CD4-positive, alpha-beta T cell treated with Interleukin-1 beta for 1 hour (primary cell): ENCODE measurements at places on chromosomes 3 and 15.

GRCh38 chr3:8885536-8886316, 77.5 kb downstream of the RAD18 start:
- no peak for DNase-seq

GRCh38 chr15:63482874-63483323, 21.5 kb upstream of the USP3 start:
- no peak for DNase-seq

DNA sequence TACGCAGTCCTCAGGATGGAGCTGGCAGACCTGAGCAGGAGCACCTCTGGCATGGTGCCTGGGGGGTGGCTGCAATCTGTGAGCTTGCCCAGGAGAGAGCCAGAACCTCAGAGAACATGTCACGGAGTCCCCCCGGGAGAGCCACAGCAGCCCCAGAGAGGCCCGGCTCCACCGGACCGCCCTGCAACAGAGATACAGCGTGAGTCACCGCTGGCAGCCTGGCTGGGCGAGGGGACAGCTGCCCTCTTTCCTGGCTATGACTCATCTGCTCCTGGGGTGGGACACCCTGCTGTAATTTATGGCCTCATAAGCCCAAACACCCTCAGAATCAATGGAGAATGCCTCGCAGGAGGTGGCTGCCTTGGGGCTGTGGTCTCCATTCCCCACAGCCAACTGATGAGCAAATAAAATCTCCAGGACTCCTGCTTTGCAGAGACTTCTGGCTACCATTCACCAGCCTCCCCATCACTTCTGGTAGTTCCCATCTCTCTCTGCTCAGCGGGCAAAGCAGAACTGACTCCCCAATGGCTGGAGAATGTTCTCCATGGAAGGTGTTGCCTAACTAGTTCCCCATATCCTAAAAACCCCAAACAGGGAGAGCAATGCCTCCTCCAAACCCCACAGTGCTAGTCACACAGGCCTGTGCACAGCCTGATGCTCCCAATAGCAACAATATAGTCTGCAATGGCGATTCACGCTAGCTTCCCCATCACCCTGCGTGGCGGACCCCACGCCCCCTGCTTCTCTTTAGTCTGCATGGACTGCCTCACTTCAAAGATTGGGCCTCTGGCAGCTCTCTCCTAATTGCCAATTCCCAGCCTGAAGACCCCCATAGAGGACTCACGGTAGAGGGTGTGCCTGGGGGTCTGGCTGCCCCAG, 21.6 kb downstream of the ACSBG1 start:
- DNase-seq = no peak

DNA sequence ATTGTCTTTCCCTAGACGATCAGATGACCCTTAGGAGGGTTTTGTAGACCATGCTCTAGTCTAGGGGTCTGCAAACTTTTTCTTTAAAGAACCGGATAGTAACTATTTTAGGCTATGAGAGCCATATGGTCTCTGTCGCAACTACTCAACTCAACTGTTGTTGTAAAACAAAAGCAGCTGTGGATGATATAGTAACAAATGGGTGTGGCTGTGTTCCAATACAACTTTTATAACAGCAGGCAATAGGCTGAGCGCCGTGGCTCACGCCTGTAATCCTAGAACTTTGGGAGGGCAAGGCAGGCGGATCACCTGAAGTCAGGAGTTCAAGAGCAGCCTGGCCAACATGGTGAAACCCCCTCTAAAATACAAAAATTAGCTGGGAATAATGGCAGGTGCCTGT, 6.1 kb upstream of the CMTM6 start:
- no peak for DNase-seq
